ENCODE measurements at places on chromosomes 4 and X. TPM values are rescaled to one million over a fixed set of nuclear protein-coding genes. Genes with fewer than 3 reads are reported as not detected.

- peaks cover 3% of the 10 kb centered on the region for H3K4me1 ChIP-seq
- H3K27me3 ChIP-seq: no peaks in the 10 kb centered on the region
- H3K36me3 ChIP-seq: no peaks in the 10 kb centered on the region
- H3K4me3 ChIP-seq: no peak overlapping the region
Measured at GRCh38 chr4:80101071-80101791, 28.2 kb upstream of the ANTXR2 start.

DNA sequence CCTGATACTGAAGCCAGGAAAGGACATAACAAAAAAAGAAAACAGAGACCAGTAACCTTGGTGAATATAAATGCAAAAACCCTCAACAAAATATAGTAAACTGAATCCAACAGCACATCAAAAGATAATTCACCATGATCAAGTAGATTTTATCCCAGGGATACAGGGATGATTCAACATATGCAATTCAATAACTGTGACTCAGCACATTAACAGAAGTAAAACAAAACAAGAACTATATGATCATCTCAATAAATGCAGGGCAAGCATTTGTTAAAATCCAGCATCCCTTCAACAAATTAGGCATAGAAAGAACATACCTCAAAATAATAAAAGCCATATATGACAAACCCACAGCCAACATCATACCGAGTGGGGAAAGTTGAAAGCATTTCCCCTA, 112.0 kb downstream of the HHIP start:
- no peaks in the 10 kb centered on the region for H3K27me3 ChIP-seq
- DNase-seq: no peak
- H3K36me3 ChIP-seq: no peaks in the 10 kb centered on the region
- H3K4me1 ChIP-seq: no peaks in the 10 kb centered on the region
- H3K27ac ChIP-seq: no peak overlapping the region

GRCh38 chr4:85783483-85783882, 308.5 kb downstream of the ARHGAP24 start:
- H3K4me1 ChIP-seq: peaks cover 16% of the 10 kb centered on the region
- peak; percentile 86 for DNase-seq
- no peaks in the 10 kb centered on the region for H3K27me3 ChIP-seq
- no peak overlapping the region for H3K4me3 ChIP-seq

- no peaks in the 10 kb centered on the region for H3K4me1 ChIP-seq
- no peak overlapping the region for H3K4me3 ChIP-seq
- no peaks in the 10 kb centered on the region for H3K27me3 ChIP-seq
- H3K27ac ChIP-seq: no peak overlapping the region
- H3K36me3 ChIP-seq: no peaks in the 10 kb centered on the region
Measured at GRCh38 chrX:52821079-52821760, 10.1 kb downstream of the XAGE5 start.

DNA sequence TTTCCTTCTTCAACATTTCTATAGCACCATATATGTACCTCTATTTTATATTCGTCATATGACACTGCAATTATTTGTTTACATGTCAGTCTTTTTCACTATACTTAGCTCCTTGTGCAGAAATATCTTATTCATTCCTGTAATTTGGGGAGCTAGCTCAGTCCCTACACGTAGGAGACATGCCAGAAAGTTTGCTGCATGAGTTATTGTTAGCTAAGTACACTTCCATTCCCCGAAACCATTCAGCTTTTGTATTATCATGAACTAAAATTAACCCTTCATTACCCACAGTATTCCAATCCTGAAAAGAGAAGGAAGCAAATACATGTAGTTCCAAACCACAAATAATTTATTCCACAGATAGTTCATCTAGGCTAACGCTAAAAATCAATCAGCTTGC, 10.2 kb downstream of the CBR4 start:
- H3K4me1 ChIP-seq: no peaks in the 10 kb centered on the region
- no peak overlapping the region for H3K27ac ChIP-seq
- no peak overlapping the region for H3K4me3 ChIP-seq
- DNase-seq: no peak

DNA sequence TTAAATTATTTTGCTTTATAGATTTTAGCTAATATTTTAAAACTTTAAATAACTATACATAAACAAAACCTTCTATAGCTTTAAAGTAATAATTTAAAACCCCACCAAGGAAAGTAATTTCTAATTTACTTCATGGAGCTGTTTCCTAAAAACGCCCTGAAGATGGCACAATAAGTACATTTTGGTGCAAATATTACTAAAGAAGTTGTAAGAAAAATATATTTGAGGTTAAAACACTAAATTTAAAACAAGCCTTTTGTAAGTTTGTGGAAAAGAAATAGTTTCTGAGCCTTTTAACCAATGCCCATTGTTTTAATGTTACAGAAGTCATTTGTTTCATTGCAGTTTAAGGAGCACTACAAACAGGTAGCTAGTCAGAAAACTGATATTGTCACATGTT, 137.4 kb upstream of the AGA start:
- no peaks in the 10 kb centered on the region for H3K36me3 ChIP-seq
- no peak overlapping the region for H3K27ac ChIP-seq
- H3K4me3 ChIP-seq: no peak overlapping the region
- no peaks in the 10 kb centered on the region for H3K4me1 ChIP-seq

DNA sequence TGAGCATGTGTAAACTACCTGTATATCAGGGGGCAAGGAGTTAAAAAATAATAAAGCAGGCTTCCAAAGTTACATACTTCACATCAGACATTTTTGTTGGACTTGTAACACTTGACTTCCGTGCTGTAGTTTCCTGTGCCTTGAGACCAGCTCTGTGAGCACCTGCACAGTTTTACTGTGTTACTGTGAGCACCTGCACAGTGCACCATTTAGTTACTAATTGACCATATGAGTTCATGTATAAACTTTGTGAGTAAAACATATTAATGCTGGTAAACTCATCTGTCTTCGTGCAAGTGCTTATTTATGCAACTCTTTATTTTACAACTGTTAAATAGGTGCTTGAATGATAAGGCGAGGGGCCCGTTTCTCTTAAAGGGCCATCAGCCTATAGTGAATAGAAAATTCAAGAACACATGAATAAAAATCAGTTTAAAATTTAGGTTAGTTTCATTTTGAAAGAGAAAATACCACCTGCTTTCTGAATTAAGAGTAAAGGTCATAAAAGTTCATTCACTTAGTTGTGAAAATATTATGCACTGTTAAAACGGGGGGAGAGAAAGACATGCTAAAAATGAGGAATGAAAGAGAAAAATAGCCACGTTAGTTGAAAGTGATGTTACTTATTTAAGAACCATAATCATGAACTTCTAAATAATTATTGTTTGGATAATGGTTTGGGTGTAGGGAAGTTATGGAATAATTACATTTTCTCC, 42.4 kb downstream of the USP9X start:
- no peak overlapping the region for H3K27ac ChIP-seq
- no peak for DNase-seq
- H3K4me1 ChIP-seq: no peaks in the 10 kb centered on the region
- H3K27me3 ChIP-seq: no peaks in the 10 kb centered on the region

GRCh38 chr4:110270492-110271197, 72.2 kb upstream of the ELOVL6 start:
- H3K36me3 ChIP-seq: no peaks in the 10 kb centered on the region
- DNase-seq: peak; percentile 80
- H3K27ac ChIP-seq: no peak overlapping the region
- H3K4me3 ChIP-seq: no peak overlapping the region
- no peaks in the 10 kb centered on the region for H3K4me1 ChIP-seq

DNA sequence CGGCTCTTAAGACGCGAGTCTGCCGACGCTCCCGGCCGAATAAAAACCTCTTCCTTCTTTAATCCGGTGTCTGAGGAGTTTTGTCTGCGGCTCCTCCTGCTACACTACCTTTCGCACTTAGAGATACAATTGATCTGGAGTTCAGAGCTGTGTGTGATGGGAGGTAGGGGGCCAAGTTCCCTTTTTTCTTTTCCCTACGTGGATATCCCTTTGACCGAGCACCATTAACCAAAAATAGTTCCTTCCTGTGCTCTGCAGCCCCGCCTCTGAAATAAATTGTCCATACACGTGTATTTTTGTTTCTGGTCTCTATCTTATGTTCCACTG, 555 bp upstream of the PGM2 start:
- no peaks in the 10 kb centered on the region for H3K27me3 ChIP-seq
- peaks cover 3% of the 10 kb centered on the region for H3K4me1 ChIP-seq
- no peak for DNase-seq
- H3K36me3 ChIP-seq: no peaks in the 10 kb centered on the region
- H3K4me3 ChIP-seq: peak overlapping the region; percentile 87
- H3K27ac ChIP-seq: peak overlapping the region; percentile 10

GRCh38 chr4:154562697-154563254, at the start of gene FGB:
Gene FGB, plus strand, starts transcription at chr4:154563011. Its CDS starts 8 bp downstream, at chr4:154563019.
- H3K27me3 ChIP-seq: no peaks in the 10 kb centered on the region
- no peak within 1 kb of the TSS for H3K27ac ChIP-seq
- DNase-seq: no peak
- no peak within 1 kb of the TSS for H3K4me3 ChIP-seq
- no peaks in the 10 kb centered on the region for H3K36me3 ChIP-seq

GRCh38 chr4:177681902-177682301, 239.7 kb upstream of the AGA start:
- no peak for DNase-seq
- H3K36me3 ChIP-seq: no peaks in the 10 kb centered on the region
- no peaks in the 10 kb centered on the region for H3K27me3 ChIP-seq
- H3K4me3 ChIP-seq: no peak overlapping the region

DNA sequence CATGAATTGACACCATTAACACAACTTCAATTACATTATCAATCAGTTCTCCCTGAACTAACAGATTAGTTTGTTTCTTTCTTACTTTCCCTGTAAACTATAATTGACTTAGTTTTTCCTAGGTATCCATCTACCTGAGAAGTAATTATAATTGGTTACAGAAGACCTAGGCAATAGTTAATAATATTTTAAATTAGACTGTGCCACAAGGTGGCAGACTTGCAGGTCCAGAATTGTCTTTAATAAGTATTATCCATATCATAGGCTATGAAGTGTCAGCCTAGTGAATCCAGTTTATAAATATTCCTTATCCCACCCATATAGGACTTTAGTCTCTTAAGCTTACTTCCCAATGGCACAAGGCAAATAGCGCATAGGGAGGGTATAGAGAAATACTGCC, 48.9 kb upstream of the FAM47B start:
- no peaks in the 10 kb centered on the region for H3K36me3 ChIP-seq
- no peak for DNase-seq
- no peaks in the 10 kb centered on the region for H3K27me3 ChIP-seq
- H3K4me1 ChIP-seq: no peaks in the 10 kb centered on the region

DNA sequence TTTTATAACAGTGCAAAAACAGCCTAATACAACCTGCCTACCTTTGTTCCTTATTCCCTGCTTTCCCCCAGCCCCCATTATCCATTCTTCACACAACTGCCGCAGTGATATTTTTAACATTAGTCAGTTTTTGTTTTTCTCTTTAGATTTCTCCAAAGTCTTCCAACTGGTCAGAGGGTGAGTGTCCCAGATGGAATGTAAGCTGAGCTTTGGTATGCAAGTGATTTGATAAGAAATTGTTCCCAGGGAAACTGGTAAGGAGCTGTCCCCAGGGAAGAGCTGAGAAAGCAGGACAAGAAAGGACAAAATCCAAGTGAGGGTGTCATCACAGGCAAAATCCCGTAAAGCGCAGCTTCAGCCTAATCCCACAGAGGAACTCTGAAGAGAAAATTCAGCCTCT, 475.5 kb upstream of the ADGRL3 start:
- peak; percentile 94 for DNase-seq
- peaks cover 6% of the 10 kb centered on the region for H3K4me1 ChIP-seq
- H3K36me3 ChIP-seq: no peaks in the 10 kb centered on the region

- no peak for DNase-seq
- H3K27me3 ChIP-seq: no peaks in the 10 kb centered on the region
- H3K36me3 ChIP-seq: peaks cover 15% of the 10 kb centered on the region
- H3K4me1 ChIP-seq: no peaks in the 10 kb centered on the region
- no peak overlapping the region for H3K27ac ChIP-seq
Measured at GRCh38 chr4:88045021-88045420, 37.6 kb downstream of the PKD2 start.

- no peaks in the 10 kb centered on the region for H3K4me1 ChIP-seq
- H3K36me3 ChIP-seq: no peaks in the 10 kb centered on the region
- no peak overlapping the region for H3K27ac ChIP-seq
- H3K4me3 ChIP-seq: no peak overlapping the region
Measured at GRCh38 chrX:152806035-152806434, 24.5 kb downstream of the CETN2 start.

BOD1L1 gene
- 34.3 TPM for total RNA-seq

APBB2 gene
- 25.1 TPM for total RNA-seq

CCSER1 gene
- total RNA-seq: under 0.01 TPM

UGT2B17 gene
- not detected for total RNA-seq

TMEM154 gene
- total RNA-seq: 0.50 TPM

FHL1 gene
- total RNA-seq: 180 TPM

PLP1 gene
- total RNA-seq: not detected

BMX gene
- total RNA-seq: not detected
